ENCODE measurements at places on chromosomes 11 and 22.

DNA sequence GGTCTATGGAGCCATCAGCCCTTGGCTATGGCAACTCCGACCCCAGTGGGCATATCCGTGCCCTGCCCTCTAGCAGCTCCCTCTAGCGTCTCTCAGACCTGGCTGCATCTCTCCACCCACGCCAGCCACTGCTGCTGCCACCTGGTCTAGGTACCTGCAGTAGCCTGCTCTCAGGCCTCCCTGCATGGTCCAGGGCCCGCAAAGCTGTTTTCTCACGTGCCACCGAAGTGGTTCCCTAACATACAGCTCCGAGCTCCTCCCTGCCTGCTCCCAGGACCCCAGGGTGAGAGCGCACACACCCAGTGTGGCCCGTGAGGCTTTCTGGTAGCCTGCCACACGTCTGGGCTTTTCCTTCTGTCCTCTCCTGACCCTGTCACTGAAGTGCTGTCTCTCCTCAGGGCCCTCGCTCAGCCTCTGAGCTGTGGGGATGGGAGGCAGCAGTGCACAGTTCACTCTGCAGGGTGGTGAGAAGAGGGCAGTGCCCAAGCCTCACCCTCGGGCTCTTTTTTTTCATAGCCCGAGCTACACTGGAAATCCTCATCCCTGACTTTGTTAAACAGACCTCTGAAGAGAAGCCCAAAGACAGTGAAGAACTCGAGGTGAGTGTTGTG is 14.3 kb downstream of the DGCR8 start:
- no peak for DNase-seq

DNA sequence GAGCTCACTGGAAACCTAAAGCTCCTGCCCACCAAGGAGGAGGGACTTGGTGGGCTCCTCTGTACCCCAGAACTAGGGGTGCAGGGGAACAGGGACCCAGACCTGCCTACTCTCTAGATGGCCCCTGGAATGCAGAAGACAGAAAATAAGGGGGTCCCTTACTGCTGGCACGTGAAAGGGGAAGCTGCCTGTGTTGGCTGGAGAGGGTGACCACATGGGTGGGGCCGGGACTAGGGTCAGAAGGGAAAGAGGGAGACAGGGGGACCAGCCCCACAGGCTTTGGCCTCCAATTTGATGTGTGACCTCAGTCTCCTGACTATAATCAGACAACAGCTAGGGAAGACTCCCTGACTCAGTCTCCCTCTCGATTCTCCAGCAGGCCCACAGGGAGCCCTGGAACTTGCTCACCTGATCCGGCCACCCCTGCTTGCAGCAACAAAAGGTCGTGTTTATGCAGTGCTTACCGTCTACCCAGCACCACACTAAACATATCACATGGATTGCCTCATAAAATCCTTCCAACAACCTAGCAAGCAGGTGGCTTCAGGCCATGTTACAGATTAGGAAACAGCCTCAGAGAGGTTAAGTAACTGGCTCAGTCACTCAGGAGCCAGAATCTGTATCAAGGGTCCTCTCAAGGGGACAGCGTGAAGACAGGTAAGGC is 10.2 kb downstream of the ARAP1 start:
- no peak for DNase-seq

- DNase-seq, result no peak
Measured at GRCh38 chr22:19411690-19412045, 19.9 kb downstream of the HIRA start.

DNA sequence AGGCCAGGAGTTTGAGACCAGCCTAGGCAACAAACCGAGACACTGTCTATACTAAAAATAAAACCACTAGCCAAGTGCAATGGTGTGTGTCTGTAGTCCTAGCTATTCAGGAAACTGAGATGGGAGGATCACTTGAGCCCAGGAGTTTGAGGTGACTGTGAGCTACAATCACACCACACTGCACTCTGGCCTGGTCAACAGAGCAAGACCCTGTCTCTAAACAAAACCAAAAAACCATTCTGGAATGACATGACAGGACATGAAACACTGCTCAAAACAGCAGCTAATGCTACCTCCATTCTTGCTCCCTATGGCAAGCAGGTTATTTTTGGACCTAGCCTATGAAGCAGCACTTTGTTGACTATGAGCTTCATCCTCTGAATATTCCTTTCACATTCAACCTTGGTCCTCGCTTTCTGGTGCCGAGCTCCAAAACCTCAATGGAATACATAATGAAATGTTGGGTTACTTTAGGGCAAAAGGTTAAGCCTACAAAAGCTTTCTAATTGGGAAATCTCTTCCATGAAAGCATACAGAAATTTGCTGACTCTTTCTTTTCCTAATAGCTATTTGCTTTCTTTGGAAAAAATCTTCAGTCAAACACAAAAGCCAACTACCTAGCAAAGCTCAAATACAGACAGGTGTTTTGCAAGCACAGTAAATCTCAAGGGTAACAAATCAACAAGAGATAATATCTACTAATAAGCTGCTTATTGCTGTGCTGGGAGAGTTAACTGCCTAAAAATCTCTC is 21.1 kb downstream of the SIK3 start:
- DNase-seq, result no peak

DNA sequence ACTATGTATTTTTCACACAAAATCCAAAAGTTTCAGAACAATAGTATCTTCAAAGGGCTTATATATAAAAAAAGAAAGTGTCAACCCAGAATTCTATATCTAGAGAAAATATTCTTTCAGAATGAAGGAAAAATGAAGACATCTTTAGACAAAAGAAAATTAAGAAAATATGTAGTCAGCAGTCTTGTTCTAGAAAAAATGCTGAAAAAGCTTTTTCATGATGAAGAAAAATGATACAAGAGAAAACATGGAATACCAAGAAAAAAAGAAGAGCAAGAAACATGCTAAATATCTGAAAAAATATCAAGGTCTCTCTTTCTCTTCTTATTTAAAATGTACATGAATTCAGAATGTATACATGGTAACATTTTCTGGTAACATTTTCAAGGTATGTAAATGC is 816.8 kb upstream of the FAT3 start:
- no peak for DNase-seq

DNA sequence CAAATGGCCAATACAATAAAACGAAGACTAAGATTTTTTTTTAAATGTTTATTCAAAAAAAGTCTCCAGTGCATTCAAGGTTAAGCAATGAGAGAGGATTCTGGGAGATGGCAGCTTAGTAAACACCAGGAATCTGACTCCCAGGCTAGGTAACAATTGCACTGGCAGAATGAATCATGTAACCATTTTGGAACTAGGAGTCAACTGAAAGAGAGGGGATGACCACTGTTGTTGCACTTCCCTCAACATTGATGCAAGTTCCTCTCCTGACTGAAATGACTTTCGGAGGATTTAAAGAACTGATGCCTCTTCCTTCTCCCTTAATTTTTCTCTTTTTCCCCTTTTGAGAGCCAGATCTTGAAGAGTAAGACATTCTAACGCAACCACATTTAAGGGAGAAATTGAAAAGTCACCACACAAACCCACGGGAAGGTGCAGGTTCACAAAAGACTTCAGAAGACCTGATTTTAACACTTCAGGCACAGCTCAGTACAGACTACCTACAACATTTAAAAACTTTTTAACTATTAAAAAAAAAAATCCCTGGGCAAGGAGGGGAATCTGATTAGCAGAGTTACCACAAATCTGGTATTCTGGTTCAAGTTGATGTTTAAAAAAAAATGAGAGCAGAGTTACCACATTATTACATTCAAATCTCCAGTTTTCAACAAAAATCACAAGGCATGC is 56.8 kb downstream of the FCHSD2 start:
- DNase-seq, result no peak

DNA sequence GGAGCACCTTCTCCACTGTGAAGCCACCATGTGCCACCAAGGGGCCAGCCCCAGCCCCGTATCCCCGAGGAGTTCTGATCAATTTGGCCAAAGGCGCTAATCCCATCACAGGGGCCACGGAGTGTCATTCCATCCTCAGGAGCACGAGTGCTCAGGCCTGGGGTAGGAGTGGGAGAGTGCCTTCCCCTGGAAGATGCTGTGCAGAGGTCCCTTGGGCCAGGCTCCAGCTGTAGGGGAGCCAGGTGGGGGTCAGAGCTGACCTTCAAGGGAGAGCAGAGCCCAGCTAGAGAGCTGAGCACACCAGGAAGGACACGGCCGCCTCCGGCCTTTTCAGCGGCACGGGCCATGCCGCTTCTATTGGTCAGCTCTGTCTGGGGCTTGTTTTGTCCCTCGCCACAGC is 1459.9 kb downstream of the BRD1 start:
- DNase-seq, result no peak

DNA sequence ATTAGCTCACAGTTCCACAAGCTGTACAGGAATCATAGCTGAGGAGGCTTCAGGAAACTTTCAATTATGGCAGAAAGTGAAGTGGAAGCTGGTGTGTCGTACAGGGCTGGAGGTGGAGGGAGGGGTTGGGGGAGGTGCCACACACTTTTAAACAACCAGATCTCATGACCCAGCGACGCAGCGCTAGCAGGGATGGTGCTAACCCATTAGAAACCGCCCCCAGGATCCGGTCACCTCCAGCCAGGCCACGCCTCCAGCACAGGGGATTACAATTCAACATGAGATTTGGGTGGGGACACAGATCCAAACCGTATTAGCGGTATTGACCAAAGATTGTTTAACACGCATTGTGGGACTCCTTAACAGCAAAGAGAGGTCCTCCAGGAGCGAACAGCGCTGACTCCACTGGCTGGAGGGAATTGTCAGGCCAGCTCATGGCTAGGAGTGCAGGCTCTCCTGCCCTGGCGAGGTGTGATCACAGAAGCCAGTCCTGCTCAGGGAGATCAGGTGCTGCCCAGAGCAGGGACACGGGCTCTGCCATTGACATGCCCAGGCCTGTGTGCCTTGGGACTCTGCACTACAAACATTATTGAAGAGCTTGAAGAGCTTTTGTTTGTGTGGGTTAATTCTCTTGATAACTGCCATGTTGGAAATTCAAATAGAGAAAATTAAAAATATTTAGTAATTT is 215.3 kb downstream of the TBC1D22A start:
- DNase-seq, result no peak

DNA sequence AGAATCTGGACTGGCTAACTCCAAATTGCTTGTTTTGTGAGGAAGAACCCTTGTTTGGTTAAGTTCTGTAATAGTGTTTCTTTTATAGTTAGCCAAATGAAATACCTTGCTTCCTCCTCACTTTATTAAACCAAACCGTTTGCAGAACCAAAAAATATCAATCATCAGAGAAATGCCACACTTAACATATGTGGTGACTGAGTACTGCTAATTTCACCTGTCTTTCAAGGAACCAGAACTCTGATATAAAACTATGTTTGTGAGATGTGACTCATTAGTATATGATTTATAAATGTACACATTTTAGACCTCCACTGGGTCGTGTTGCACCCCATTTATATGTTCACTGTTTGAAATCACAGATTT is 119.9 kb downstream of the PGR start:
- DNase-seq, result no peak

DNA sequence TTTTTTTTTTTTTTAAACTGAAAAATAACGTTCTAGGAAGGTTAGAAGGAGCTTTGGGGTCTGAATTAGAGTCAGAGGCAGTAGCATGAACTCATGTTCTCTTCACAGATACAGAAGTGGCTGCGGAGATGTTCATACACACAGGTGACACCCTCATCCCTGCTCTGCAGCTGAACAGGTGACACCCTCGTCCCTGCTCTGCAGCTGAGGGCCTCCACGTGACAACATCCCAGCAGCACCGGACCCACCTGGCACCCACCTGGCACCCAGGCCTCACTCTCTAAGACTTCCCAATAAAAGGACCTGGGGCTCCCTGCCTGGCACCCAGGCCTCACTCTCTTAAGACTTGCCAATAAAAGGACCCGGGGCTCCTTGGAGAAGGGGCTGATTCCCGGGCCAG is 19.8 kb downstream of the DRD4 start:
- DNase-seq, result no peak

GRCh38 chr11:90849312-90849711 is 626.5 kb upstream of the CHORDC1 start:
- DNase-seq, result no peak

- DNase-seq, result no peak
Measured at GRCh38 chr11:12540075-12540680, 134.0 kb upstream of the TEAD1 start.

DNA sequence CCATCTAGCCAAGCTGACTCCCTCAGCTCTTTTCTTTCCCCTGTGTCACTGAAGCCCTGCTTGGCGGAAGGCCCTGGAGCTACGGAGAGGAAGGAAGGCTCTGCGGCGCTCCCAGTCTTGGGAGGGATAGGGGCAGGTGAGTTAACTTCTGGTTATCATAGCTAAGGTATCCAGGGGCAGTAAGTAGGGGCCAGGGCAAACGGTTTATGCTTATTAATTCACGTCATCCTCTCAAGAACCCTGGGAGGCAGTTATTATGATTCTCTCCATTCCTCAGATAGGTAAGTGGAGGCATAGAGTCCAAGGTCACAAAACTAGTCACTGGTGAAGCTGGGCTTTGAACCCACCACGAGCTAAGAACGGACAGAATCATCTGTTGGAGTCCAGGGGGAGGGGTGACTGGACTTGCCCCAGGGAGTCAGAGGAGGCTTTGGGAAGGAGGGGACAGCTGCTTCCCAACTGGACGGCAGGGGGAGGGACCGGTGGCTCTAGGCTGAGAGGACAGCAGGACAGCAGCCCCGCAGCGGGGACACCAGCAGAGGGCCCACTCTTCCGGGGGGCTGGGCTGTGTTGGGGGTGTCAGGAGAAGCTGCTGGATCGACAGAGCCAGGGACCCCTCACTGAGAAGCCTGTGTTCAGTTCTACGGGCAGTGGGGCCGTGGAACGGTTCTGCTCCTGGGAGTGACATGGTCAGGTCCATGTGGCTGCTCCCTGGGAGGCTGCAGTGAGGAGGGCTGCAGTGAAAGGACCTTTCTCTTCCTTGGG is 3.5 kb downstream of the BAIAP2L2 start:
- DNase-seq, result no peak

- no peak for DNase-seq
Measured at GRCh38 chr11:91871791-91872190, 352.8 kb upstream of the FAT3 start.

GRCh38 chr11:22341588-22341931 is 3.4 kb downstream of the SLC17A6 start:
- no peak for DNase-seq

GRCh38 chr11:117705866-117706265 is 91.2 kb downstream of the DSCAML1 start:
- DNase-seq, result no peak

- DNase-seq, result no peak
Measured at GRCh38 chr11:2554338-2555207, 109.8 kb downstream of the KCNQ1 start.

DNA sequence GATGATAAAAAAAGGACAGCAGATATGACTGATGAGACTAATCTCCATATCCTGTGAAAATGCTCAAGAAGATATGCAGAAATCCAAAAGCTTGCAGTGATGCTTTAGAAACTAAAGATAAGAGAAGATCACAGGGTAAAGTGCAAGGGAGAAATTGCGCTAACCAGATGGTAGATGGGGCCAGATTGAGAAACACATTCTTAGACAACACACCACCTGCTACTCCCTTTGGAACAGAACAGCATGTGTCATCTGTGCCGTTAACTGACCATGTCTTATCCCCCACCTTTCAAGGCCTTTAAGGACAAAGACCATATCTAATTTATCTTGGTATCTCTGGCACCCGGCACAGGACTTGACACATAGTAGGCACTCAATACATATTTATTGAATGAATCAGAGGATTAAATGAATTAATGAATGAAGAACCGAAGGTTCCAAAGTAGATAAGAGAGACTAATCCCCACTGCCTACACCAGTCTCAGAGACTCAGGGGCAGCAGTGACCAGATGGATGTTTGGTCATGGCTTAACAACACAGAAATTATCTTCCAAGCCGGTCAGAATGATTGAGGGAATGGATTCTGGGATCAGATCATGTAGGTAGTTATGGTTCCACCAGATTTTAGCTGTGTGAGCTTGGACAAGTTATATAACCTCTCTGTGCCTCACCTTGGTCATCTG is 12.3 kb upstream of the P2RY2 start:
- no peak for DNase-seq
